Chondrocyte (in vitro differentiated cells): ENCODE measurements at places on chromosomes 4 and X.

DNA sequence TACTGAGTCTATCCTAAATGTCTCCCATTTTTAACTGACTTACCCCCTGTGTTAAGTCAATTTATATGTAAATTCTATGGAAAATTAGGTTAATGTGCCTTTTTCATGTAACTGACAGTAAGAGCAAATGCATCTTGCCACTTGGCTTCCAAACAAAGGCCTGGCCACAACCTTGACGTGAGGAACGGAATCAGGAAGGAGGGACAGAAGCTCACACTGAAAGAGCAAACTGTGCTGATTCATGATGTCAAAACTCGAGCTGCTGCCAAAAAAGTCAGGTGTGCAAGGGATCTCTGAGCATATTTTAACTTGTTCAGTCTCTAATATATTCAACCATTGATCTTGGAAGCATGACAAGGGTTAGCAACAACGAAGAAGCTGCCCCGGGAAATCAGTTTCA lies 35.8 kb downstream of the GPM6A start:
- DNase-seq = no peak

- peak; percentile 88 for DNase-seq
Observed at GRCh38 chrX:26557691-26558321, 341.8 kb downstream of the MAGEB5 start.

DNA sequence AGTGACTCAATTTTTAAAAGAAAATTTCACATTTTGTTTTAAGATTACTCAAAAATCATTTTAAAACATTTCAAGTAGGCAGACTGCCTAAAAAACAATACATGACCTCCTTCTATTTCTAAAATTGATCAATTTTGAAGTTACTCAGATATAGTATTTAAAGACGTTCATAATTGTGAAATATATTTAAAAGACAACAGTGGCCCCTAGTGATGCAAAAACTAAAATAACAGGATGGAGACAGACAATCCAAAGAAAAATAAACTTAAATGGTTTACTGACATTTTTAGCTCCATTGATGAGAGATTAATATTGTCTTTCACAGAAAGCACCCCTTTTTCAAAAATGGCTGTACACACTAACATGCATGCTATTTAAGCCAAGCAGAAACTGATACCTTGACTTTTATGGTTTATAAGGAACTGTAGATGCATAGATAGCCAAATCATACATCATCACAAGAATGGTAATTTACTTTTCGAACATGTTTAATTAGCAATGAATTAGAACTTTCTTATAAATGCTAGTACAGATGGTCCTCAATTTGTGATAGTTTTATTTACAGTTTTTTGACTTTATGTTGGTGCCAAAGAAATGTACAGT lies 69.8 kb upstream of the FAT4 start:
- no peak for DNase-seq

- no peak for DNase-seq
Observed at GRCh38 chr4:152525878-152526277, 10.0 kb downstream of the FBXW7 start.

DNA sequence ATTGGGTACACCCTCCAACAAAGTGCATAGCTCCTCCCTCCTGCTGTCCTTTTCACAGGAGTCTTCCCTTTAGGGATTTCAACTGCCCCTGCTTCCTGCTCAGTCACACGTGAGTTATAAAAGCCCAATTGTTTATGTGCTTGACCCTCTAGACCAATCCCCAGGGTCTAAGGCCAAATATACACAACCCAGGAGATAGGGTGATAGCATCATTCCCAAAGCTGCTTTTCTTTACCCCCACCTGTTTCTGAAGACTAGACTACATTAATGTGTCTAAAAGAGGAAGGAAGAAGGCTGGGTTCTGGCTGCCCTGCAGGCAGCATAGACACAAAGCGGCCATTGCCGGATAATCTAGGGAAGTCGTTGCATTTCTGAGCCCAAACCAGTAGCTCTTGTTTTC lies 526.7 kb upstream of the FRG1 start:
- DNase-seq = no peak

DNA sequence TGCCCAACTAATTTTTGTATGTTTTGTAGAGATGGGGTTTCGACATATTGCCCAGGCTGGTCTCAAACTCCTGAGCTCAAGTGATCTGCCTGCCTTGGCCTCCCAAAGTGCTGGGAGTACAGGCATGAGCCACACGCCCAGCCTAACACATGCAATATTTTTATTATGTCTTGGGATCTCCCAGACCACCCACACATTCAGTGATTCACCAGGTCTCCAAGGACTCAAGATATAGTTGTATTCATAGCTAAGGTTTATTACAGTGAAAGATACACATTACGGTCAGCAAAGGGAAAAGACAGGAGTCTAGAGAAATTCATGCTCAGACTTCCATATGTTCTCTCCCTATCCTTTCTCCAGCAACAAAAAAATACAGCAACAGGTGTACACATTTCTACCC lies 25.5 kb upstream of the FAM120C start:
- DNase-seq = no peak
